ENCODE measurements at places on chromosomes 16 and 17.

DNA sequence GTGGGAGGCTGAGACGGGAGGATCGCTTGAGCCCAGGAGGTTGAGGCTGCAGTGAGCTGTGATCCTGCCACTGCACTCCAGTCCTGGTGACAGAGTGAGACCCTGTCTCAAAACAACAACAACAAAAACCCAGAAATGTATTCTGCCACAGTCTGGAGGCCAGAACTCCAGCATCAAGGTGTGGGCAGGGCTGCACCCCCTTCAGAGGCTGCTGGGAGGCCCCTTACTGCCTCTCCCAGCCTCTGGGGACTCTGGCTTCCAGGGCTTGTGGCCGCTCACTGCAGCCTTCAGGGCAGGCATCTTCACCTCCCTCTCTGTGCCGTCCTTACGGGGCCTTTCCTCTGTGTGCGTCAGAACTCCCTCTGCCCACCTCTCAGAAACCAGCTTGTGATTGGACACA is 209.4 kb upstream of the GSE1 start:
- no peak for DNase-seq

- DNase-seq = no peak
Measured at GRCh38 chr17:48459070-48459844, 29.2 kb upstream of the SKAP1 start.

- no peak for DNase-seq
Measured at GRCh38 chr16:79605999-79606398, 5.5 kb upstream of the MAF start.

GRCh38 chr17:59892251-59892923 is 356 bp downstream of the TUBD1 start:
- no peak for DNase-seq

DNA sequence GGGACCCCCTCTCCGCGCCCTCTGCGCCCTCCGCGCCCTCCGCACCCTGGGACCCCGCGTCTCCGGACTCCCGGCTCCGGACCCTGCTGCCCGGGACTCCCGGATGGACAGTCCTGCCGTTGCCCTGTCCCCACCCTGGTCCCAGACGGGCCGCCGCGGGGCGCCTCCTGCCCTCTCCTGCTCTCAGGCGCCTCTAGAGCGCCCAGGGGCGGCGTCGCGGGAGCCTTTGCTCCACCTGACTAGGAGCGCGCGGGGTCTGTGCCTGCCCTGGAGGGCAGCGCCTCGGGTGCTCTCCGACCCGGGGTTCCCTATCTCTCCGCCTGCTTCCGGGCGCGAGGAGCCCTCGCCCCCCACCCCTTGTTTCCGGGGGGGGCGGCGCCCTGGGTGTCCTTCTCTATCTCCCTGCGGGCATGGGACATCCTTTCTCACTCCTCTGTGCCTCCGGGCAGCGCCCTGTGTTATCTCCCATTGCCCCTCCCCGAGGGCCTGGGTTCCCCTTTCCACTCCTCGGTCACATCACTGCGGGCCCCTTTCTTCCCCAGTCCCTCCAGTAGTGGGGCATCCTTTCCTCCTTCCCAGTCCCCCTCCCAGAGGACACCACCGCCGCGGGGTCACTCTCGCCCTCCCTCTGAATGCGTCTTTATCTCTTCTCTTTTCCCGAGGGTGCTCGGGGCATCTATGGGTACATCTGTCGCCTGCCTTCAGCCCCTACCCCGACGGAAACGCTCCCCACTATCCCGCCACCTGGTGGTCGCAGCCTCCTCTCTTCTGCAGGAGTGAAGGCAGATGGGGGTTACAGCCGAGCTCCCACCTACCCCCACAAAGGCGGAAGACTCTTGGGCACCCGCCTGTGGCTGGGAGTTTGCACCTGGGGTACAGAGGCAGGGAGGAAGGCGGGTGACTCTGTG is 875 bp downstream of the PRKCB start:
- DNase-seq = no peak

DNA sequence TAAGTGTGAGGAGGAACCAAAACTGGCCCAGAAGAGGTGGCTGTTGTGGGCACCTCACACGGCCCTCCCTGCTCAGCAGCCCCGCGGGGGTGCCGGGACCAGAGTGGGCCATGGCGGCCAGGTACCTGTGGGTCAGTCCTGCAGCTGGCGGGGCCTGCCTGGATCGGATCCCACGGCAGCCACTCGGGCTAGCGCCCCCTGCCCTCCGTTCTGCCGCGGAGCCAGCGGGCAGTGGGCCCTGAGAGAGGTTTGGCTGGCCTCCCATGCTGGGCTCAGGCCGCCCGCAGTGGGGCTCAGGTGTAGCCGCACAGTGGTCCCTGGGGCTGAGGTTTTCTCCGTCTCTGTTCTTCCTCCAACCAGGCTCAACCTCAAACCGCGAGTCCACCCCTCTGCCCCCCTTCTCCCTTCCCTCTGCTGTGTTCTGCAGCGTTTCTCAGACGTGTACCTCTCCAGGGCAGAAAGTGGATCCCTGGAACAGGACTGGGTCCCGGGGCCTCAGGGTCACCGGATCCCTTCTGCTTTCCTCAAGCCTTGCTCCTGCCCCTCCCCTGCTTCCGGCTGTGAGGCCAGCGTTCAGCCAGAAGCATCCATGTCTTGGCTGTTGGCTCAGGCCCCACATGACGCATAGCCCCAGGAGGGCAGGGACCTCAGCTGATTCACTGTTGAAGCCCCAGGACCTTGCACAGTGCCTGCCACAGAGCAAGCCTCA is 28.6 kb upstream of the ITGA3 start:
- DNase-seq = no peak

DNA sequence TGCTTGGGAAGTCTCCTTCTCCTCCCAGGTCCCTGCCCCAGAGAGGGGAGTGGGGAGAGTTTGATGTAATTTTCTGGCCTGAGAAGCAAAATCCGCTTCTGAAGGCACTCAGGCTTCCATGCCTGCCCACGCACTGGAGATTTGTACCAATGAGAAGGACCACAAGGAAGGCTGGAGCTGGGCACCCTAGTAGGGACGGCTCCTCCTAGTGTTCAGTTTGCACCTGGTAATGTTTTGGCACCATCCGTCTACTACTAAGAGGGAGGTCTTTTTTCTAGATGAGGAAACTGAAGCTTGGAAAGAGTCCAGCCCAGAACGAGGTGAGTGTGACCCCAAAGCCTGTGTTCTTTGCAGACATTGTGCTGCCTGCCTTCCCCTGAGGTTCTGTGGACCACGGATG is 83.6 kb upstream of the NLRP1 start:
- no peak for DNase-seq
